ENCODE measurements at places on chromosomes 5 and 9. TPM values are rescaled to one million over a fixed set of nuclear protein-coding genes. Genes with fewer than 3 reads are reported as not detected.

GRCh38 chr5:142390334-142390733 lies 65.5 kb upstream of the SPRY4 start:
- no peak for DNase-seq

The NUTM2G gene
- polyA plus RNA-seq: not detected

- no peak for DNase-seq
Measured at GRCh38 chr5:173954671-173955521, 34.1 kb upstream of the C5orf47 start.

- DNase-seq: no peak
Measured at GRCh38 chr9:114823441-114823840, 17.6 kb upstream of the TNFSF15 start.

- DNase-seq: no peak
Measured at GRCh38 chr5:88792144-88792840, 90.7 kb downstream of the MEF2C start.

GRCh38 chr9:110086537-110086936 lies 121.4 kb downstream of the C9orf152 start:
- no peak for DNase-seq

The FOXD1 gene
- polyA plus RNA-seq: 0.07 TPM

- no peak for DNase-seq
Measured at GRCh38 chr5:155595791-155596190, 582.2 kb downstream of the KIF4B start.

The HEMGN gene
- not detected for polyA plus RNA-seq

DNA sequence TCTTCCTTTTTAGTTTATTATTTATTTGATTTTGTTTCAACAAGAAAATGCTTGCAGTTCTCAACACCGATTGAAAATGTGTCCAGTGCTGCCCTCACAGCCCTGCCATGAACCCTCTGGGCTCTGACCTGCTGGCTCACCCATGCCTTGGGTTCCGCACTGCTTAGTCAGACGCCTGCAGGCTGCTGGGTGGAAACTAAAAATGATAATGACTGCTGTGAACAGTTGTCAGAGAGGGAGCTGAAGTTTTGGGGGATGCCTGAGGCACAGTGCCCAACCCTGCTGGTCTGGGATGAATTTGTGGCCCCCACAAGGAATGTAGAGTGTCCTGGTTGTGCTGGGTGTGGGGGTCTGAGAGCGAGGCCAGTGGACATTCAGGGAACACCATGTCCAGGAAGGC lies 22.2 kb upstream of the CFAP157 start:
- DNase-seq: no peak

DNA sequence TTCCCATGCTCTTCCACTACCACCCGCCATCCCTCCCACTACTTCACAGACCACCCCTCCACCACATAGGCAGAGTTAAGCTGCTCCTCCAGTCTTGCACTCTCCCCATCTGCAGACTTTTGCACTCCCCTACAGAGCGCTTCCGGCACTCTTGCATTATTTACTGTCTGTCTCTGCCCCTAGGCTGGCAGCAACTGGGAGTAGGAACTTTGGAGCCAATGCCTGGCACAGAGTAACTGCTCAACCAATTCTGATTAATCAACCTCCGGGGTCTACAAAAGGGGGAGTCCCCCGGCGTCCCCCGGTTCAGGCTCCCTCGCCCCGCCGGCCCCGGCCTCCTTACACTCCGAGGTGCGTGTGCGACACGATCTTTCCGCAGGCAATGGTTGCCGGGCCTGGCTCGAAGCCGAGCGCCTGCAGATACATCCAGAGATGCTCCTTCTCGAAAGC lies 498 bp downstream of the HAUS6 start:
- DNase-seq: no peak

DNA sequence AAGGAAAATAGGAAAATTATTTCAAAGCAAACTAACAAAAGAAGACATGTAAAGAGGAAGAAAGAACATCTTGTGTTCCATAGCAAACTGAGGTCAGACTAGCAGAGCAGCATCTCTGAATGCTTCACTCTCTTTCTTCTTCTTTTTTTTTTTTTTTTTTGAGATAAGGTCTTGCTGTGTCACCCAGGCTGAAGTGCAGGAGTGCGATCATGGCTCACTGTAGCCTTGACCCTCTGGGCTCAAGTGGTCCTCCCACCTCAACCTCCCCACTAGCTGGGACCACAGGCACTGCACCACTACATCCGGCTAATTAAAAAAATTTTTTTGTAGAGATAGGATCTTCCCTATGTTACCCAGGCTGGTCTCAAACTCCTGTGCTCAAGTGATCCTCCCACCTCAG lies 36.6 kb downstream of the MELK start:
- DNase-seq: no peak

DNA sequence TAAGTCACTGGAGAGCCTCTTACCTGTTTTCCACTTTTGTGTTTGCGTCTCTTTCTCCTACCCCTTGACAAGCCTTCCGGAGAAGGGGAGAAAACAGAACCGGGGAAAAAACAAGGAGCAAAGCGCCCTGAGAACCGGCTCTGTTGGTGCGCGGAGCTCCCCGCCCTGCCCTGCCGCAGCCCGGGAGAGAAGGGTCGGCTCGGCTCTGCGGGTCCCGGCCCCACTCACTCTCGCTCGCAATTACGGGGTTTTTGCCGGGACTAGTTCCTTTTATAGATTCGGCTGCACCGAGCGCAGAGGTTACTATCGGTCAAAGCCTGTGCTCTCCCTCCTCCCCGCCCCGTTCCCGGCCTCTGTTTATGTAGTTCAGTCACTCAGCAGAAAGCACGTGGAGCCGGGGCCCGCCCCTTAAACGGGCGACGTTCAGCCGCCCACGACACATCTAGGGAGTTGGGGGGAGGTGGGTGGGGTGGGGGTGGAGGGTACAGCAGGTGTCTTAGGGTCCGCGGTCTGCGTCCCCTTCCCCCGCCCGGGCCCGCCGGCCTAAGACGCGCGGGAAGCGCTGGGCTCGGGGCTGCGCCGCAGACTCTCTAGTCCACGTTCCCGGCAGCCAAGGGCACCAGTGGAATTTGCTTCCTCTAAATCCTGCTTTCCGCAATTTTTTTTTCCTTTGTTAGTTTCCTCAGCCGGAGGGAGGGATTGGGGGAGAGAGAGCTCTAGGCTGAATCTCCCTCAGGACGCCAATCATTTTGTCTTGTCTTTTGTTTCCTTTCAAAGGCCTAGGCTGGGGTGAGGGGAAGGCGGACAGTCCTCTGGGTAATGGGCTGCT lies at the start of gene ABCA1:
Gene ABCA1 (minus strand): TSS at position 244 of the 829 bp plus-strand sequence. CDS start 24,476 bp downstream, outside the sequence.
- peak; percentile 89 for DNase-seq

GRCh38 chr9:86445671-86446070 lies 91.5 kb upstream of the TUT7 start:
- no peak for DNase-seq

The GARNL3 gene
- 3.3 TPM for polyA plus RNA-seq

- DNase-seq: no peak
Measured at GRCh38 chr5:133114933-133115310, 63.1 kb downstream of the HSPA4 start.

DNA sequence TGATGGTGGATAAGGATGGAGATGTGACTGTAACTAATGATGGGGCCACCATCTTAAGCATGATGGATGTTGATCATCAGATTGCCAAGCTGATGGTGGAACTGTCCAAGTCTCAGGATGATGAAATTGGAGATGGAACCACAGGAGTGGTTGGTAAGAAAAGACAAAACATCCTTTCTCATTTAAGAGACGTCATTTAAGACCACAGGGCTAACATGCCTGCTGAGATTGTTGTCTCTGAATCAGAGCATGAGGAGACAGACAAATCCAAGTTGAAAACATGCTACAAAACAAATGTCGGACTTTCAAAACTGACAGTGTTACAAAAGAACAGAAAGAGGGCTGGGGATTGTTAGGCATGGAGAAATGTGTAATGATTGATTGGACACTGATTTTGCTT lies 4.6 kb downstream of the CCT5 start:
- no peak for DNase-seq

DNA sequence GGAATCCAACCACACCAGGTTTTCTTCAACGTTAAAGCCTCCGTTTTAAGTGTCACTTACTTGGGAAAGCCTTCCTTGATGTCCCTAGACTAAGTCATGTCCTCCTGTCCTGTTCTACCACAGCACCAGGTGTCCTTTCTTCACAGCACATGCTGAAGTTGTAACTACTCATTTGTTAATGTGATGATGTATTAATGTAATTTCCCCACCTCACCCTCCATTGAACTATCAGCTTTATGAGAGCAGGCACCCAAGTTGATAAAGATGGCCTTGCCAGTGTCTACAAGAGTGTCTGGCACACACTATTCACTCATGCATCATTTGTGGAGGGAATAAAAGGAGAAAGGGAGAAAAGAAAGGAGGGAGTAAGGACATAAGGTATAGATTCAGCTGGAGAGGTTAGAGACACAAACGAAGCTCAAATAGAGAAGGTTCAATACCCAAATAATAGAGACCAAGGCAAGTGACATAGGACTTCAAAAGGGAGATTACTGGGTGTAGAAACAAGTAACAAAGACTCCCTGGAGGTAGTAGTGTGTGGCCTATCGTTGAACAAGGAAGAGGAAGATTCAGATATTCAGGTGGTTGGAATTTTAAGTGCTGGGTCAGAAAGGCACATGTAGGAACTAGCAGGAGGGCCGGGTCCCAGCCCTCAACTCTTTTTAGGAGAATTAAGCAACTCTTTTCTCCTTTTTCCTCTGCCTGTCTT lies 6.6 kb downstream of the ITK start:
- DNase-seq: no peak

DNA sequence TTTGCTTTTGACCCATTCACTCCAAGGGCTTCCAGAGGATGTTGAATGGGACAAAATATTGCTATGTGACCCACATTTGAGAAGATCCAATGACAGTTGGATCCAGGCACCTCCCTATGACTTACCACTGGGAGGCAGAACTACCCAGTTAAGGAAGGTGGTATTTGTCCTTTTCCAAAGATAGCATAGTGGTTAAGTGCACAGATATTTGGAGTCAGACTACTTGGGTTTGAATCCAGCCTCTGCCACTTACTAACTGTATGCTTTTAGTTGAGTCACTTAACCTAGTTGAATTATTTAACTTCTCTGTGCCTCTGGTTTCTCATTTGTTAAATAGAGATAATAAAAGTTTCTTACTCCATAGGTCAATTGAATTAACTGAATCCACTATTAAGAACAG lies 74.5 kb upstream of the PALM2AKAP2 start:
- no peak for DNase-seq

The SLC45A2 gene
- not detected for polyA plus RNA-seq

The GABRG2 gene
- not detected for polyA plus RNA-seq

DNA sequence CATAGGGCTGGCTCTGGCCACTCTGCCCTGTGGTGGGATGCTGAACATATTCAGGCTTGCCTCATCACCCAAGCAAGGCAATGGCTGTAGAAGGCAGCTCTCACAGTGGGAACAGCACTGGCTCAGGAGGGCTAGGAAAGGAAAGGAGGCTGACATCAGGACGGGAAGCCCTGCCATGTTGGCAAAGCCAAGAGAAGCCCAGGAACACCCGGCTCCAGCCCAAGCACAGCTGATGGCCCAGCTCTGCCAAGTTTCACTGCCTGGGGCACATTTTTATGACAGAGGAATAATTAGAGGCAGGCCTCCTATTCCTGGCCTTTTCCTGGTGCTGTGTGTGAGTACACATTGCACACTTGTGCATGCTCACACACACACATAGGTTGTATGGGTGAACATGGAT lies 163.6 kb upstream of the SMIM23 start:
- DNase-seq: peak; percentile 23

DNA sequence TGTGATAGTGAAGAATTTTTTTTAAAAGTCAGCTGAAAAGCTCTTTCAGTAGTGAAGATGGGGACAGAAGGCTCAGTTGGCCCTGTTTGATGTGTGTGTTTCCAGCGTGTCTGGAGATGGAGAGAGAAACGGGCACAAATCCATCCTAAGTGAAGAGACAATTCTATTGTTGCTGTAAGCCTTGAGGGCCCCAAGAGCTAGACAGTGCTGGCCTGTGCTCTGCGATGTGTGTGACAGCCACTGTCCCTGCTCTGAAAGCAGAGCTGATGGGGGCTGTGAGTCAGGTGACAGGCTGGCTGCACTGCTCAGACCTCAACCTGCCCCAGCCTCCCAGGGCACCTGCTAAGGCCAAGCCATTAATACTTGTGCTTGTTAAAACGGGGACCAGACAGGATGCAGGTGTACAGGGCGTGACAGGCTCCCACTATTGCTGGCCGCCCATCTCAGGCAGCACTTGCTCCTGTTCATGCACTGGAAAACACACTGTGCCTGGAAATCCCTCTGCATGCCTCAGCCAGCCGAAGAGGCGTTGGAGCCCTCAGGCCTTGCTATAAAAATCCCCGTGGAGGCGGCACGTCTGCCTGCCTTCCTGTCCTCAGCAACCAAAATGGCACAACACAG lies 44.6 kb upstream of the SEMA4D start:
- no peak for DNase-seq

The PCDHB2 gene
- polyA plus RNA-seq: 0.58 TPM

DNA sequence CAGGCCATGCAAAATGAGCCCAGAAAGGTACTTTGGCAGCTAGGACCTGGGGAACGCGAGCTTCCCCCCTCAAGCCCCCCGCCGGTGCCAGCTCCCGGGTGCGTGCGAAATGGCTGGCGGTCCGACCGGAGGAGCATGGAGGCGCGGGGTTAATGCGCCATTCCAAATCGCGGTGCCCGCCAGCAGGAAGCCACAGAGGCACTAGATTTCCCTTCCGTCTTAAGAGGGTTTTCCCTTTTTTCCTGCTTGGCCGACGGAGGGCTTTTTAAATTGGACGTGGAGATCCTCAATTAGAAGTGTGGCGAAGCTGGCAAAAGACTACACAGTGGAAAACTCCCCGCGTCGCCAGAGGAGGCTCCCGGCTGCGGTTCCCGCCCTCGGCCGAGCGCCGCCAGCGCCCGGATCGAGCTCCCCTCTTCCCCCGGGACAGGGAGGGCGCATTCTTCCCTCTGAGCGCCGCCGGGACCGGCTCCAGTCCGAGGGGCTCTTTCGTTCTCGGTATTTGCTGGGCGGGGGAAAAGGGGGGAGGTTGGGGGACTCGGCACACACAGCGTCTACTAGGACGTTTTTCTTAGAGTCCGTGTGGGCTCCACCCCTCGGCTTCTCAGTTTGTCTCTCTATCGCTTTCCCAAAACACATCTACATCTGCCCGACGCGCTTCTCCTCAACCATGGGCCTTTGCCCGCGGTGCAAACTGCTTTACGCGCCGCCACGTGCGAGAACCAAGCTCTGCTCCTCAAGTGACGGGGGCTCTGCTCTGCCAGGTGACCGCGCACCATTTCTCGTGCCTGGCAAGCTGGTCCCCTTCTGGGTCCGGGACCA lies 3.0 kb downstream of the GDNF start:
- DNase-seq: peak; percentile 25

DNA sequence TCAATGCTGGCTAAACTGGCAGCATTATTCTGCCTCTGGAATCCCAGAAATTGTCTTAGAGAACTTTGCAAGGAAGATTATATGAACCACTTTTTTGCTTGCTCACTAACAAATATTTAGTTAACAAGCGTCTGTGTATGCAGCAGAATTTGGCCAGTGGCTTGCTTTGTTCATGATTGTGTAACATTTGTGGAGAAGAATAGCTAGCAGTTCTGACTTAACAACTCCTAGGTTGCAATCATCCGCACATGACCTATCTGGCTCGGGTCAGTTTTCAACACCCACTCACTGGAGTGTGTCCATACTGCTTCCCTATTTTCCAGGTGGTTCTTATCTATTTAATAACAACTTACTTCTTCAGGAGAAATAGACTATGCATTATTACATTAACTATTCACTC lies 98.5 kb downstream of the SNX18 start:
- DNase-seq: no peak

- DNase-seq: no peak
Measured at GRCh38 chr5:127311781-127312525, 21.4 kb downstream of the MEGF10 start.
